ENCODE measurements at places on chromosomes 7 and 10. TPM values are rescaled to one million over a fixed set of nuclear protein-coding genes. Genes with fewer than 3 reads are reported as not detected.

The GGCT gene
- 25.6 TPM for total RNA-seq

The EEPD1 gene
- 9.9 TPM for total RNA-seq

The PAPOLB gene
- total RNA-seq: 0.38 TPM

The EPC1 gene
- total RNA-seq: 36.0 TPM

The SCIN gene
- 14.3 TPM for total RNA-seq

The PIK3AP1 gene
- 65.2 TPM for total RNA-seq

The CUBN gene
- total RNA-seq: 1.3 TPM

The CYREN gene
- total RNA-seq: 39.3 TPM

The AS3MT gene
- total RNA-seq: 2.5 TPM

The CDK5 gene
- 10.4 TPM for total RNA-seq

The C10orf95 gene
- total RNA-seq: 3.1 TPM

The MCMBP gene
- total RNA-seq: 54.7 TPM

The C10orf71 gene
- total RNA-seq: not detected
